ENCODE measurements at places on chromosomes 1 and 21.

DNA sequence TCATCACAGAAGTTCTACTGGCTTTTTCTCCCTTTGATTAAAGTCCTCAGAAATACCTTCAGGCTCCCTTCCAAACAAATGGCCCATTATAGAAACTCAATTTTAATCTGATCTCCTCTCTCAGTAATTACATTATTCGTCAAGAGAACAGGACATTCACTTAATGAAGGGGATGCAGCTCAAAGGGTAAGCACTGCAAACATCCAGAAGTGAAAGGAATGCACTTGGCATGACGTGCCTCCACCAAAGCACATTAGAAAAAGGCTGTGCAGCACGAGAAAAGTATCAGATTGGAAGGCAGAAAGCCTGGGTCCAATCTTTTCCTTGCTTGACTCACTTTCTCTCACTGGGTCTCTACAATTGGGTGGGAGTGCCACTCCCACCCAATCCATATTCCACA, 222.6 kb upstream of the BEND5 start:
- DNase-seq, result no peak

- DNase-seq, result no peak
Observed at GRCh38 chr1:193157360-193157759, 29.1 kb downstream of the B3GALT2 start.

- no peak for DNase-seq
Observed at GRCh38 chr1:106613068-106613467, 443.4 kb upstream of the PRMT6 start.

GRCh38 chr1:65021795-65022194, 55.4 kb upstream of the JAK1 start:
- no peak for DNase-seq

- no peak for DNase-seq
Observed at GRCh38 chr1:98429965-98430443, 231.5 kb upstream of the SNX7 start.

- no peak for DNase-seq
Observed at GRCh38 chr1:15802234-15802965, 5.0 kb downstream of the UQCRHL start.

GRCh38 chr1:56180520-56181190, 398.7 kb downstream of the PLPP3 start:
- no peak for DNase-seq

GRCh38 chr1:2929335-2929734, 91.9 kb upstream of the ACTRT2 start:
- DNase-seq, result no peak

GRCh38 chr1:190344454-190344853, 133.2 kb downstream of the BRINP3 start:
- no peak for DNase-seq

DNA sequence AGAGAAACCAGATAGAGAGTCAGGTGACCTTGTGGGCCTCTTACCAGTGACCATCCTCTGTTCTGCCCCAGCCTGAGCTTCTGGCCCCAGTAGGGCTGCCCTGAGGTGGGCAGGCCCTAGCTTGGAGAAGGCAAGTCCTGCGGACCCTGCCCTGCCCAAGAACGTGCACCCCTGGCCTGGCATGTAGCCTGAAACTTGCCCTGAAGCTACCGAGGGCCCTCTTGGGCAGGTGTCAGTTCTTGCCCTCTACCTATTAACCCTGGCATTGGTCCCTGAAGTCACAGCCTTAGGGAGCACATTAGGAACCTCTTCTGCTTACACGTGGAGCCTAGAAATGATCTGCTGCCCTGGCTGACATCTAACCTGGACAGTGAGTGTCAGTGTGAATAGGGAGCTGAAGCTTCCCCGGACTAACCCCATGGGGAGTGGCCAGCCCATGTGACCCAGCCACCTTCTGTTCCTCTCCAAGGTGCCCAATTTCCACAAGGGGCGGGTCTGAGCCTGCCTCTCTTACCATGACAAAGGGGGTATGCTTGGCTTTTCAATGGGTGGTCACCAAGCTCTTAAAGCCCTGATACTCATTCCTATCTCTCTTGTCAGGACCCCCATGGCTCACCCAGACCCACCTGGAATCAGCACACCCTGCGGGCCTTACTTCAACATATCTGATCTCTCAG, 163.0 kb downstream of the ZSCAN20 start:
- DNase-seq, result no peak

DNA sequence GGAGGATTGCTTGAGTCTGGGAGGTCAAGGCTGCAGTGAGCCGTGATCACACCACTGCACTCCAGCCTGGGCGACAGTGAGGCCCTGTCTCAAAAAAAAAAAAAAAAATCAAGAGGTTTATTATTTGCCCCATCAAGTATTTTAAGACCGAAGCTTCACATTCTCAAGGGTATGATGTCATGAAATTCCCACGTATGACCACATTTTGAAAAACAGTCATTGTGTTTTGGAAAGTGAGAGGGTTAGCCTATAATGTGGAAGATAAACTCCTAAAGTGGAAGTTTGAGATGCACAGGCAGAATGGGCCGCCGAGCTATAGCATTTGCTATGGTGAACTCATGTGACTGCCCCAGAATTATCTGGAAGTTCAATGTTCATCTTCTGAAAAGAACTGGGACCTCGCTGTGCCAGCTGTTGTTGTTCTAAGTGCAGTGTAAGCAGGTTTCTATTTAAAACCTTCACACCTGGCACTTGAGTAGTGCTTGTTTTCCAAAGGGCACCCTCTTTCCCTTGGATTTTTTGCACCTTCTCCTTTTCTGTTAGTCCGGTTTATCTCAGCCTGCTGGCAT, 96.9 kb upstream of the SLC25A33 start:
- DNase-seq, result no peak

DNA sequence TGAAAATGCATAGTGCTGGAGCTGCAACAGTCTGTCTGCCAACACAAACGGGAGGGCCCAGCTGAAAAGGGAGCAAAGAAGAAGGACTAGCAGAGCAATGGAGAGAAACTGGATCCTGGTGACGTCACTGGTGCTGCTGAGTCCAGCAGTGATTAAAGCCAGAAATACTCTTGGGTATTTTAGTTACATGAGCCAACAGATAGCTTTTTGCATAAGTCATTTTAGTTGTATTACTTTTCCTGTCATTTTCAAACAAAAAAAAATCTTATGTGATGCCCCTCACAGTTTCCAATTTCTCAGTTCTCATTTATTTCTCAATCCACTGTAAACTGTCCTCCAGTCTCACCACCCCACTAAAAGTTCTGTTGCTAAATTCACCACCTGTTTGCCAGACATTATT, 38.7 kb upstream of the NEK7 start:
- no peak for DNase-seq

GRCh38 chr1:117632269-117633067, 26.6 kb downstream of the TENT5C start:
- DNase-seq, result no peak

DNA sequence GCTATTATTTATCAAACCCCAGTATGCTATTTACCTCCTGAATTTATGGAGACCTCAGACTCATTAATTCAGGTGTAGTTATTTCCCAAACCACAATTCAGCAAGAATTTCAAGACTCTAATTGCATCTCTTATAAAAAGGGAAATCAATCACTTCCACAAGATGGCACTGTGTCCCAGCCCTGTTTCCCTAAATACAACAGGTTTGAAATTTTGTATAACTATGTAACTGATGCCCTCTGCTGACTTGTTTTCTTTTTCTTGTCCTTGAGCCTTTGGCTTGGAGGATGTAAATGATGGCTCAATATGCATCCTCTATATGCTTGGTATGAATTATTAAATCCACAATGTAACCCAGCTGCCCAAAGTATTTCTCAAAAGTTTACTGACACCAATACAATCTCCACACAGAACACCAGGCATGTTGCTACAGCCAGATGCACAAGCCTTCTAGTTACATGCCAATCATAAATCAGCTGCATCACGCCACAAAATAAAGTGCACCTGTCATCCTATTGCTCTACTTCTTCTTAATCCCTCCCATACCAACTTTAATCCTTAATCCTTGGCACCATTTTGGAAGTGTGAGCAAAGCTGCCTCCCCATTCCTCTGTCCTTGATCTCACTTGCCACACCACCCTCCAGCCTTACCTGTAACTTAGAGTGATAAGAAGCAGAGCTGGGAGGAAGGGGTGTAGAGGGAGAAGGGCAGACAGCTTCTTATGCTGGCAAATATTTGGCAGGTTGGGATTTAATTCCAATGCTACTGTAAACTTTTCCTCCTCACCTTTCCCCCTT, 9.0 kb downstream of the C1orf105 start:
- no peak for DNase-seq

DNA sequence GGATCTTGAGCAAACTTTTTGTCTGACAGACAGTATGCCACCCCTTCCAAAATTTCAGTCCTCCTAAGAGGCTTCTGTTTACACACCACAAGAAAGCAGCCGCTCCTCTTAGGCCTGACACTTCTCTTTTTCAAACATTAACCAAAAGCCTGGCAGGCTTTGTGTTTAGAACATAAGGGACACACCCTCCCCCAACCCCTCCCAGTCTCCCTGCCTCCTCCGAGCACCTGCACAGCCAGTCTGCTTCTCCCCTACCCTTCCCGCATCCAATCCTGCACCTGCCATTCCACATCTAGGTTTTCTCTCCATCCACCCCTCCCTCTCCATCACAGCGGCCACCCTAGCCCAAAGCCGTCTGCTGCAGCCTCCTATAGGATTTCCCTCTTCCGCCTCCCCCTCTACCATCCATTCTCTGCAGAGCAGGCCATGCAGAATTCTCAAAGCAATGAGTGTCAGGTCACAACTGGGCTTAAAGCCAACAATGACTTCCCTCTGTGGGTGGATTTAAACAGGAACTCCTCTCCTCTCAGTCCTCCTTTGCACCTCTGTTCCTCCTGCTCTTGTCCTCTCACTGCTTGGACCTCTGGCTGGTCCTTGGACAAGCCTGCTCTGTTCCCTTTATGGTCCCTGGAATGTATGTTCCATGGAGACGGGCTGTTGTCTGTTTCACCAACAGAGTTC, 478.2 kb downstream of the NPHP4 start:
- DNase-seq, result no peak

GRCh38 chr1:248703674-248704073, 1.1 kb upstream of the OR14I1 start:
- no peak for DNase-seq

DNA sequence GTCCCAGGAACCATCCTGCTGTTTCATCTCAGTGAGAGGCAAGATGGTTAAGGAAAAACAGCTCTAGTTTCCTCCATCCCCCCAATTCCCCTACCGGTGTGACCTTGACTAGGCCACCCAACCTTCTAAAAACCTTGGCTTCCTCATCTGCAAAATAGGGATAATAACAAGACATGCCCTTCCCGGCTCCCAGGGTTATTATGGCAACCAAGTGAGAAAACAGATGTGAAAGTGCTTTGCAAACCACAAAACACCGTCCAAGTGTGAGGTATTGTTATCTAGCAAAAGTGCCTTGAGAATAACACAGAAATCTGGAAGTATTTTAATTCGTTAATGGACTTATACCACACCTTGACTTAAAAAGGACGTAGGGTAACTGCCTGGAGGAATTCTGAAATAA, 62.7 kb downstream of the ITPKB start:
- no peak for DNase-seq

DNA sequence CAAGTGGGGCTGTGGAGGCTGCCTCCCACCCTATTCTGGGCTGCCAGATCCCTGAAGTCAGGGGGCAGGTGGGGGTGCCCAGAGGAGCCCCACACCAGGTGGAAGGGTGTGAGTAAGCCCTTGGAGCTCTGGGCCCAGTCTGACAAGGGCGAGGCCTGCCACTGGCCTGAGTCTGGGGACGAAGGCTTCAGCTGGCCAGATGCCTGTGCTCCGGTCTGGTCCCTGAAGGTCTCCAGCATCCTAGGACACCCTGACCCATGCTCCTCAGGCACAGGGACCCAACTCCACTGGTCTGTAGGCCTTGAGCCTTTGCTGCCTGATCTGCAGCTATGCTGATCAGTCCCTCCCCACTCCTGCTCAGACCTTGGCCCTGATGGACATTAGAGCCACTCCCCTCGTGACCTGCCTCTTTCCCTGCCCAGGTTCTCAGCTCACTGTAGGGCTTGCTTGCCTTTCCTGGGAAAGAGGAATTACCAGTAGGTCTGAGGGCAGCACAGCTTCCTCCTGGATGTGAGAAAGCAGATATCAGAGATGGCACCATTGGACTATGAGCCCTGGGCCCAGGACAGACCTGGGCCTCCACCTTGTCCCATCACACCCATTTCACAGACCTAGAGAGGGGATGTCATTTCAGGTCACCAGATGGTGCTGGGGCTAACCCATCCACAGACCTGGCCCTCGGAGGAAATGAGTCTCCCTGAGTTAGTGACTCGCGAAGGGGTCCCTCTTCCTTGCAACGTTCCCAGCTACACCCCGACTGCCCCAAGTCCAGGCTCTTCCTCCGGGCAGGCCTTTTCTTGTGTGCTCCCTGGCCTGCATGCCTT, 32.8 kb upstream of the CSF3R start:
- no peak for DNase-seq

DNA sequence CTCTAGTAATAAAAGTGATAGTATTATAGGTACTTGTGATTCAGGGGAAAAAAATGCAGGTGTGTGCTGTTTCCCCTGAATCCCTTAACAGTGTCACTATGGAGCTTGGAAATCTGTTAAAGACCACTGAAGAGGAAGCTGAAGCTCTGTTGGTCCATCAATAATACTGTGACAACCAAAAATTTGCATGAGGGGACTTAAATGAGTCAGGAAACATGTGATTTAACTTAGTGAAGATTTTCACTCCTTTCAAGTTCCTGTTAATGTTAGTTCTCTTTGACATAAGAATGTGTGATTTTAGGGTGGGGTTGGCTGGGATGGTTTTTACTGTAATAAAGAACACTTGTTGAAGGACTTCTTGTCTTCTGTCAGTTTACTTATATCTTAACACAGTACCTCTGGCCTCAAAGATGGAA, 32.0 kb downstream of the VANGL2 start:
- DNase-seq, result no peak

DNA sequence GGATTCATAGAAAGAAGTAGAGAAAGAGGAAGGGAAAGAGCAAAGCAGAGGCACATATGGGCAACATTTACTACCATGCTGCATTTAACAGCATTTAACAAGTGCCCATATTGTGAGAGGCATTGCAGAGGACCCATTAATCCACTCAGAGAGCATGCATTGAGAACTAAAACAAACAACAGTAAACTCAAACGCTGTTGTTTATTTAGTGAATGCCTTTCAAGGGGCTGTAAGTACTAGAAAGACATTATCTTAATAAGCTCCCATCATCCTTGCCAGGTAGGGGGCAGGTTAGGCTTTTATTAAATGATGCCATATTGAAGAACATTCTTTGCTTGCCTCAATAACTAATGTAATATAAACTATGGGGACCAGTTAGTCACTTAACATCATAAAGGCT, 254.3 kb upstream of the DAB1 start:
- no peak for DNase-seq

DNA sequence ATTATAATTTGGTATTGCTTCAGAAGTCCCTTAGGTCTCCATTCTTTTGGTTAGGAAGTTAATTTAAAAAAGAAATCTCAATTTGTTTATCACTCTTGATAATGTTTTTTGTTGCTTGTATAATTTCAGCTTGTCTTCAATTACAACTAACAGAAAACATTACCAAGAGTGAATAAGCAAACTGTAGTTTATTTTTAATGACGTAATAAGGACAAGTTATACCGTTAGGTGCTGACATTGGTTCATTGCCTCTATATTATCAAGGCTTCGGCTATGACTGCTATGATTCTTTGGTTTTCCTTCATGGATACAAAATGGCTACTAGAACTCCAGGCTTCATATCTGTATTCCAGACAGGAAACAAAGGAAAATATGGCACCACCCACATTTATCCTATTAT, 220.6 kb downstream of the PTGER3 start:
- DNase-seq, result no peak
